ENCODE measurements at places on chromosomes 2 and 18.
A peak's percentile ranks its signal among the peaks of the same experiment; 100 is the strongest.

- DNase-seq: no peak
These were observed 67.7 kb downstream of the EDAR start for GRCh38 chr2:108921096-108922030.

DNA sequence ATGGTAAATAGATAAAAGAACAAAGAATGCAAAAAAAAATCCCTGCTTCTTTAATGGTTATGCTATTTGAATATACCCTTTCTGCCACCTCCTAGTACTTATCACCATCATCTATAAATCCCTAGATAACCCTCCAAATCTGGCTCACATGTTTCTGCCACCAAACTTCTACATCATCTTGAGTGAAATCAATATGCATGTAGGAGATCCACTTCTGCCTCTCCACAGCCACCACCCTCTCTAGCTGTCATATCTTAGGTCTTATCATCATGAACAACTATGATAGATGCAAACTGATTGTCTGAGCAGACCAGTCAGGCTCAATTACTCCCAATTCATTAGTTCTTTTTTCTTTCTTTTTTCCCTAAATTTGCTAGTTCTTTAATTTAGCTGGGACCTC lies 55.3 kb downstream of the STRN start:
- no peak for DNase-seq

DNA sequence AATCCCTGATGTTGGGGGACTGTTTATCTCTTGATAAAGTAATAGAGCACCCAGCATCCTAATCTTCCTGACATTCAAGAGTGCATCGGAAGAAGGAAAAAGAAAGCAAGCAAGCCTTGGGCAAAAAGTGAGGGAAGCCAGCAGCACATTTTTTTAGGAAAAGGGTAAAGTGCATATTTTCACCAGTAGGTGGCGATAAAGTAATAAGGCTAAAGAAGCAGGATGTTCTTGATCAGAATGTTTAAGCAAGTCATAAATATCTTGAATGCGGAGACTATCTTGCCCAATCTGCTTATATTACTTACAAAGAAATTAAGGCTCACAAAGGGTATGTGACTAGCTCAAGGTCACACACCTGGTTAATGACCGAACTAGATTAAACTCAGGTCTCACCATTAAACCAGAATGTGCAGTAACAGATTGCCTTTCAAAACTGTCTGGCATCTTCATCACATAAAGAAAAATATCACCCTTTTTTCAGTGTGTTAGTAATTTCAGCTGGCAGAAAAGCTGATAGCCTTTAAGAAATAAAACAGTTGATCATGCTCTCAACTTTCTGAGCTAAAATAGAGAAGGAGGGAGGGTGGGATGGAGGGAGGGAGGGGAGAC lies 83.8 kb downstream of the VIT start:
- peak; percentile 13 for DNase-seq

DNA sequence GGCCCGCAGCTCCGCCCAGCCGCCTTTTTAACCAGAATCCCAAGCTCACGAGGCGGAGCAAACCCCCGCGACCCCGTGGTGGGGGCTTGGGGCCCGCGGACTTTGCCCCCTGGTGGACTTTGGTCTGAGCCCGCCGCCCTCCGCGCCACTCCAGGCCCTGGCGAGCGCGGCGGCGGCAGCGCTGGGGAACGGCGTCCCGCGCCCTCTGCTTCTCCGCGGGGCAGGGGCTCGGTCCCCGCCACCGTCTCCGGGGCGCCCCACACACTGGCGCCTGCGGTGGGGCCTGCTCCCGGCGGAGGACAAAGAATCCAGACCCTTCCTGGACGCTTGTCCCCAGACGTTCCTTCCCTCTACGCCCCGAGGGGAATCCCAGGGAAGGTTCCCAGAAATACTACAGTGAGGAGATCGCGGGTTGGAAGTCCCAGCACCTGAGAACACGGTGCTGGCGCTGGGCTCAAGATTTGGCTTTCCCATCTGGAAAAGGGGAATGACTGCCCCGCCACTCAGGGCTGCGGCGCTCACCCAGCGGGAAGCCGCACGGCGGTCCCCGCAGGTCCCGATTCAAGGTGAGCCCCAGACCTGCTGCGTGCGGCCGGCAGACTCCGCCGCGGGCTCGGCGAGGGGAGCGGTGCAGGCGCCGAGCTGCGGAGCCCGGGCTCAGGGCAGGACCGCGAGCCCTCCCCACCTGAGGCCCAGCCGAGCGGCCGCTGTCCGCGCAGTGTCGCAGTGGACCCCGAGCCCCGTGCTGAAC lies at the start of gene HAAO:
Gene HAAO (minus strand): TSS at position 1 of the 751 bp plus-strand sequence. CDS start 47 bp downstream, outside the sequence.
- no peak for DNase-seq

DNA sequence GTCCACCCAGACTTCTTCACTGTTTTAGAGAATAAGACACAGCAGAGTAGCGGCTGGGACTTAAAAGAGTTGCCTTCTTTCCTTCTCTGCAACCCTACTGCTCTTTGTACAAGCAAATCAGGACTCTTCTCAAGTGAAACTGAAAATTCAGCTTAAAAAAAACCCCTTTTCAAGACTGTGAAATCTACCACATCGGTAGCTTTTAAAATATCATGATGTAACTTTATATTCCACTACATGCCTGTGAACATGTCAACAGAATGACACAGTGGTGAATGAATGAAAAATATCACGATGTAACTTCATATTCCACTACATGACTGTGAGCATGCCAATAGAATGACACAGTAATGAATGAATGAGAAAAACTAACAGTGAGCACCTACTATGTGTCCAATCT lies 53.4 kb downstream of the TCF4 start:
- DNase-seq: no peak

- no peak for DNase-seq
These were observed 316.3 kb downstream of the CELF4 start for GRCh38 chr18:37249171-37249886.

- no peak for DNase-seq
These were observed 19.3 kb upstream of the MC2R start for GRCh38 chr18:13934676-13935075.

DNA sequence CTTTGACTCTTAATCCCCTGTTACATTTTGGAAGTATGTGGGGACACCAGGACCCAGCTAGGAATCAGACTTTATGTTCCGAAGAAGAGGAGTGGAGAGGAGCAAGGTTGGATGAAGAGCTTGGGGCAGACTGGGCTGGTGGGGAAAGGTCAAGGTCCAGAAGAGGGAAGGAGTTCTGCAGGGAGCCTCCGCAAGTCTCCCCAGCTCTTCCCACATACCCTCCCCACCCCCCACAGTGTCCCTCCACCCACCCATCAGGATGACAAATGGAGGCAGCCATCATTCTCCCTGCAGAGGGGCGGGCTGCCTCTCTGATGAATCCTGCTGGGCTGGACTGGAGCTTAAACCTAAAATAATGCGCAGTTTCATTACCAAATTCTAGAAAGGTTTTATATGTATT lies 77.2 kb downstream of the ACKR3 start:
- DNase-seq: no peak

DNA sequence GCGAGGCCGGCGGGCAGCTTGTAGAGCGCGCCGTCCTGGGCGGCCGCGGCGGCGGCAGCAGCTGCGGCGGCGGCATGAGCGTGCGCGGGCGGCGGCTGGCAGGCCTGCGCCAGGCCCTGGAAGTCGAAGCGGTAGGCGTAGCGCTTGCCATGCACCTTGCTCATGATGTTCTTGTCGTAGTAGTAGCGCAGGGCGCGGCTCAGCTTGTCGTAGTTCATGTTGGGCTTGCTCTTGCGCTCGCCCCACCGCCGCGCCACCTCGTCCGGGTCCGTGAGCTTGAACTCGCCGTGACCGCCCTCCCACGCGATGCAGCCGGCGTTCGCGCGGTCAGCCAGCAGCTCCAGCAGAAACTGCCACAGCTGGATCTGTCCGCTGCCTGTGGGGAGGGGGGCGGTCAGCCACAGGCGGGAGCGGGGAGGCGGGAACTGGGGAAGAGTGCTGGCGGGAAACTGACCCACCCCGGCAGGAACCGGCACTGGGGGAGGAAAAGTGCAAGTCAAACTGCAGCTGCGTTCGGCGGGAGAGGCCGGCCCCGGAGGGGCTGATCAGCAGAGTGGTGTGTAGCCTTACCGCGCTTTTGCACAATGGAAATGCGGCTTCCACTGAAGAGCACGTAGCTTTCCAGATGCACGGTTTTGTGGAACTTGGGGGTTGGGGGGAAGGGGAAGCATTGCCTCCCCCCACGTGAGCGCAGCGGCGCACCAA lies 3.0 kb downstream of the FEV start:
- no peak for DNase-seq

GRCh38 chr2:215658635-215659305 lies 222.9 kb upstream of the FN1 start:
- DNase-seq: no peak

- DNase-seq: no peak
These were observed 25.7 kb downstream of the MTHFD2 start for GRCh38 chr2:74223941-74224770.

DNA sequence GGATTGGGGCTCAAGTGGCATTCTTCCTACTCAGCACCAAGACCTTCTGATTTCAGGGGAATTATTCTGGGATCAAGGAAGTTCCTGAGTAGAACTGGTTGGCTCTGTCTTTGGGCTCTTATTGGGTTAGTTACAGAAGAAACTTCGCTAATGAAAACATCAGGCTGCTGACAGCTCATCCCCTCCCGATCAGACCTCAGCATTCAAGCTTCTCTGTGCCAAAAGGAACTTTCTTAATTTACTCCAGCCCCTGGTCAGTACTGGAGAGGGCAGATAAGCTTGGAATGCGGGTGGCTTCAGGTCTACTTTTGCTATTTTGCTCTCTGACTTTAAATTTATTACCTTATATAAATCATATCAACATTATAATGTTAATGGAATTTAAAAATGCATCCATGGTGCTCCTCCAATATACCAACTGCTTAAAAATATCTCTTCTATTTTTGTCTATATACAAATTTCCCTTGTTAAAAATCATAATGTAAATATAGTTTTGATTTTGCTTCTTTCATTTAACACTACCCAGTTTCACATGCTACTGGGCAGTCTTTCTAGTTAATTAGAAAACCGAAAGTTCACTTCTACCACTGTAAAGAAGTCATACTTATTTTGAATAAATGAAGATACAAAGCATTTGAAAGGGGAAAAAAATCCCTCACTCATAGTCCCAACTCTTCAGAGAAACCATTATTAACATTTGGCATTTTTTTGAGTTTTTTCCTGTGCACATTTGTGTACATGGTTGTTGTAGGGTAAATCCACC lies 34.4 kb downstream of the PCARE start:
- no peak for DNase-seq

DNA sequence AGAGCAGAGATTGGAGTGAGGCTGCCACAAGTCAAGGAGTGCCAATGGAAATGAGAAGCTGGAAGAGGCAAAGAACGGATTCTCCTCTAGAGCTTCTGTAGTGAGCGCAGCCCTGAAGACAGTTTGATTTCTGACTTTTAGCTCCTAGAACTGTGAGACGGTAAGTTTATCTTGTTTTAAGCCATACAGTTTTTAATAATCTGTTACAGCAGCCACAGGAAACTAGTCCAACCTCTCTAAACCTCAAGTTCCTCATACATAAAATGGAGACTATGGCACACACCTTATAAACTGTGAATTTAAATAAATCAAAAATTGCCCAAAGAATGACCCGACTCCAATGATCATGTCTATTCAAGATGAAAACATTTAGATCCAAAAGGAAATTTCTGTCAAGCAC lies 596.5 kb downstream of the BCL11A start:
- no peak for DNase-seq

DNA sequence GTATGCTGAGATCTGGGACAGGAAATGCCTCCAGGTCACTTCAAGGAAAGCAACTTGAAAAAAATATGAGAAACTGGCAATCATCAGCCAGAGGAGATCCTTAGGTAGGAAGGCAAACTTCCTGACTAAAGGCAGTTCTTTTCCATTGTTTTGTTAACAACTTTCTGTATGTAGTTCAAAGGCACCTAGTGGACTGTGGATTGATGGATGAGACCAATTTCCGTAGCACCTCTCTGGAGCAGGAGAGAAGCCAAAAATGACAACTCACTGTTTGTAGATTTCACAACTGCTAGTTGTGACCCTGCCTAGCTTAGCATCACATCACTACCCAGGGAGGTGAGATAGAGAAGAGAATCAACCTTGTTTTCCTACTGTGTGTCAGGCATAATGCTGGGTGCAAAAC lies 21.8 kb upstream of the NOSTRIN start:
- no peak for DNase-seq

- no peak for DNase-seq
These were observed 7.3 kb downstream of the PLA2R1 start for GRCh38 chr2:160054984-160055725.

DNA sequence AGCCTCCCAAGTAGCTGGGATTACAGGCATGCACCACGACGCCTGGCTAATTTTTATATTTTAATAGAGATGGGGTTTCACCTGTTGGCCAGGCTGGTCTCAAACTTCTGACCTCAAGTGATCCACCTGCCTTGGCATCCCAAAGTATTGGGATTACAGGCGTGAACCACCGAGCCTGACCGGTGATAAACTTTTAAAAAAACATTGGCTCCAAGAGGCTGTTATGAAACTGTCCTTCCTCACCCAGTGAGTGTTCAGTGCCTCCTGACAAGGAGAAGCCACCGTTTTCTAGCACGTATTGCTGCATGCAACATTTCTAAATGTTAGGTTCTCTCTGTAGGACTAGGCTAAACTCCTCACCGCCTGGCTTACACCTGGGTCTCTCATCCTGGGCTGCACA lies 63.3 kb downstream of the EDAR start:
- DNase-seq: no peak

- DNase-seq: no peak
These were observed 44.9 kb downstream of the LINC00305 start for GRCh38 chr18:64103986-64104385.

GRCh38 chr2:53362934-53363333 lies 404.7 kb upstream of the CHAC2 start:
- no peak for DNase-seq

DNA sequence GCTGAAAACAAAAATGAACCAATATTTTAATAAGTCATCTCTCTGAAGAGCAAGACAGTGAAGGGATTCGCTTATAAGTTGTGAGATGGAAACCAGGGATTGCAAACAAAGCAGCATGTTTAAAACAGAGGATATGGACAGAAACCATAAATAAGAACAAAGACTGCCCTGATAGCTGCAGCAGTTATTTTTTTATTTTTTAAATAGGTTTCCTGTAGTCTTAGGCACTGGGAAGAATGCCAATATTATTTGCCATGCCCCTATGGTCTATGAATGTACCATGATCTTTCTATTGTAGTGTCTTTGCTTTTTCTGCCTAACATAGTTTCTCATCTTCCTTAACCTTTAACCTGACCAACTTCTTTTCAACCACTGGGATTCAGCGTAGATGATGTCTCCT lies 1334.0 kb upstream of the NRXN1 start:
- no peak for DNase-seq

- DNase-seq: peak; percentile 58
These were observed 21.2 kb upstream of the NAB1 start for GRCh38 chr2:190627448-190628412.

DNA sequence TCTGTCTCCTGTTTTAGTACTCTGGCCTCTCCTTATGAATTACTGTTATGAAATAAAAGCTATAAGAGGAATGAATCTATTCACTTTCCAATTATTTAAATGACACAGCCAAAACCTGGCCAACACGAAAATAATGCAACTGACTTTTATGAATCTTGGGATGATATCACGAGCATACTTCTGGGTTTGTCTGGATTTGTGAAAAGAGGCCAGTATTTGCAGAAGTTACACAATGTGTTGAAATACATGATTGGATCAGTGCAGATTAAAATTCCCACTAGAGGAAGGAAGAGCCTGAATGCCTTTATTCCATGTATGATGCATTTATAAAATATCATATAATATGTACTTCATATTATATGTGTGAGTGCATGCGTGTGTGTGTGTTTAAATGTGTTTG lies 418.2 kb downstream of the GRB14 start:
- DNase-seq: no peak

All from NCI-H2171 (cell line).